Lower leg skin (tissue), 4 donors: ENCODE measurements at places on chromosomes 12 and 14. TPM values are rescaled to one million over a fixed set of nuclear protein-coding genes. Genes with fewer than 3 reads are reported as not detected.

The ADAMTS20 gene
- total RNA-seq: not detected

The GALNT6 gene
- total RNA-seq: 3.3 TPM

DNA sequence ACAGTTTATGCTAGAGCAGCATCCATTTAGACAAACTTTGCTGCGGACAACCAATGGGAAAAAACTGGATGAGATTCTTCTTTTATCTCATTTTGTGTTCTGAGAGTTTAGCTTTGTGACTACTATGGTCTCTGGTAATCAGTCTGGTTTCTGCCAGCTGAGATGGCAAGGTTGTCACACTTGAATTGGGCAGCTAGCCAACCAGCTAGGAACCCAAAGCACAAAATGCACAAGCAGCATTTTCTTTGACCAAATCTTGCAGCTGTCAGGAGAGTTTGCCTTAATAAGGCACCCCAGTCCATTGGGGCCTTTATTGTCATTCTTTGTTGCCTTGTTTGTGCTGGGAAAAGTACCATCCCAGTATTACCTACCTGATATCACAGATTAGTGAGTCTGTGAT is 34.0 kb upstream of the ETV6 start:
- no peak for DNase-seq

DNA sequence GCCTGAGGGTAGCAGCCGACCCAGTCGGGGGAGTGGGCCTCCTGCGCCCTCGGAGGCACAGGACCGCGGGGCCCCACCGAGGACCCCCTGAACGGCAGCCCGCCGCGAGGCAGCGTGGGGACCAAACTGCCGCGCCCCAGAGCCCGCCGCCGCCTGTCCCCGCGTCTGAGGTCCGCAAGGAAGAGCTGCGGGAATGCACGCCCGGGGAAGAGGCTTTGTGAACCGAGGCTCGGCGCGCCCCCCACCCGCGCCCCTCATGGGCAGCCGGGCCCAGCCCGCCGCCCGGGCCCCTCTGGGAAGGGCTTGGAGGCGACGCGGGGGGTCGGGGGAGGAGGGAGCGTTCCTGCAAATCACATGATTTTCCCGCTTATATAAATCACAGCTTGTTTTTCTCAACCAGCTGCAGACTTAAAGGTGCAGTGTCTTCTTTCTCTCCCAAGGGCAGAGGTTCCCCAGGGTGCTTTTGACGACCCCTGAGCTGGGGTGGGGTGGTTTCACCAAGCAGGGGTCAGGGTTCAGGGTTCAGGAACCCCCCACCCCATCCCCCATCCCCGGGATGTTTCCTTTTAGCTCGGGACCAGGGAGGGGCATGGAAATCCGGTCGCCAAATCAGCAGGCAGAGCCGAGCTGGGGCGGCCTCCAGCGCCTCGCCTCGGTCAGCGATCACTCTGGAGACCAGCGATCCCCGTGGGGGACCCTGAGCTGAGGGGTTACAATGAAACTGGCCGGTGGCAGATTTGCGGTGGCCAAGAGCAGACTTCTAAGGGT is 44.7 kb upstream of the ATP23 start:
- DNase-seq: peak; percentile 80

DNA sequence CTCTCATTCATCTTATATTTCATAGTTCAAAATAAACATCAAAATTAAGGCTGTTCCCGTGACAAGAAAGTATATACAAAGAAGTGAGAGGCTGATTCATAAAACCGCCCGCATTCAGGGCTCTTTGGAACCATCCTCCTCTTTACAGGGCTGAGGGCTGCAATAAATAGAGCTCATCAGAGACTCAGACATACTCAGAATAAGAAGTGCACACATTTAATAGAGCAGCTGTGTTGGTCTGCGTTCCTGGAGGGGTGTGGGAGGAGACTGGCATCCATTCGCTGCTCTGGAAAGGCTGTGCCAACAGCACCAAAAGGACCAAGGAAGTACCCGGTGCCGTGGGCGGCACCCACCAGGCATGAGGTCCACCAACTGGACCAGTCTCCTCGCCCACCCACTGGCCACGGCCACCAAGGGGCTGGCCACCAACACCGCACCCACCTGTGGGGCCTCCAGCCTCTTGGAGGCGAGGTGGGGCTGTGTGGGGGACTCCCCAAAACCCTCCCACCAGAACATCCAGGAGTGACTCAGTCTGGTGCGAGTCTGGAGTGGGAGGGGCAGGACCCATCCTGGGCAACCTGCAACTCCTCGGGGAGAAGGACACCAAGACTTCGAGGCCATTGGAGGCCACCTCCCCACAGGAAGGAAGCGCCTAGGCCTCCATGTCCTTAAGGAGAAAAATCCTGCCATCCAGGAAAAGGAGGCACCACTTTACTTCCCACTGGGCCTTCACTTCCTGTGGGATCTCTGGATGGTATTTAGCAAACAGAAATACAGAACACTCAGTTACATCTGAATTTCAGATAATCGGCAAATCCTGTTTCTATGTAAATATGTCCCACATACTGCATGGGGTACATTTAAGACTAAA is 32.7 kb downstream of the VCPKMT start:
- DNase-seq: no peak

The PTPRR gene
- not detected for total RNA-seq

The PAX9 gene
- 1.1 TPM for total RNA-seq

The GRIN2B gene
- total RNA-seq: 0.05 TPM

DNA sequence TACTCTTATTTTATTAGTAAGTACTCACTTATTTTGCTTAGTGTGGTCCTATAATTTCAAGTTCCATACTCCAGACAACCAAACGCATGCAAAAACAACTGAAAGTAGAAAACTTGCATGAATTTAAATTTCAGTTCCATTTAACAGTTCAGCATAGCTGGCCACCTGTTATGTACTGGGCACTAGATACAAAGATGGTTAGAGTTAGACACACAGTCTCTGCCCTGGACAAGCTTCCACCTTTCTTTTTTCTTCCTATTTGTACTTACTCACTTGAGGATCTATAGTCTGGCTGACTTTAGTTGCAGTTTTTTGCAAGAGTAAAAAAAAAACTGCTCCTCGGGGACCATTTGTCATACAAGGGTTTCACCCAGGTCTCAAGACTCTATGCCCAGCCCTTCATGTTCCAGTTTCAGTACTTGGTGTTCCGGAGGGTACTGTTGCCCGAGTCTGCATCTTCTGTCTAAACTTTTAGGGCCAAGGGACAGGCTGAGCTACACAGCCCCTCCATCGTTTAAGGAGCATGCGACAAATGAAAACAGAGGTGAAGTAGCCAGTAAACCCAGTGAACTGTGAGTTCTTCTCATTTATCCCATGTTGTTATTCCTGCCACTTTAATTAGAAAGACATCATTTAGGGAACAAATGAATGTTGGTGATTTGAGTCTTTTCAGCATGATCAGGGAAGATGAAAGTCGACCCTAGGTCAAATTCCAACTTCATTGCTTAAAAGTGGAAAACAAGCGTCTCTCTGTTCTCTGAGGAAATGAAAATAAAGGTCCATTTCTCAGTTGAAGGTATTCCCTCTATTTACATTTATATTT is 22.3 kb downstream of the RPGRIP1 start:
- no peak for DNase-seq

DNA sequence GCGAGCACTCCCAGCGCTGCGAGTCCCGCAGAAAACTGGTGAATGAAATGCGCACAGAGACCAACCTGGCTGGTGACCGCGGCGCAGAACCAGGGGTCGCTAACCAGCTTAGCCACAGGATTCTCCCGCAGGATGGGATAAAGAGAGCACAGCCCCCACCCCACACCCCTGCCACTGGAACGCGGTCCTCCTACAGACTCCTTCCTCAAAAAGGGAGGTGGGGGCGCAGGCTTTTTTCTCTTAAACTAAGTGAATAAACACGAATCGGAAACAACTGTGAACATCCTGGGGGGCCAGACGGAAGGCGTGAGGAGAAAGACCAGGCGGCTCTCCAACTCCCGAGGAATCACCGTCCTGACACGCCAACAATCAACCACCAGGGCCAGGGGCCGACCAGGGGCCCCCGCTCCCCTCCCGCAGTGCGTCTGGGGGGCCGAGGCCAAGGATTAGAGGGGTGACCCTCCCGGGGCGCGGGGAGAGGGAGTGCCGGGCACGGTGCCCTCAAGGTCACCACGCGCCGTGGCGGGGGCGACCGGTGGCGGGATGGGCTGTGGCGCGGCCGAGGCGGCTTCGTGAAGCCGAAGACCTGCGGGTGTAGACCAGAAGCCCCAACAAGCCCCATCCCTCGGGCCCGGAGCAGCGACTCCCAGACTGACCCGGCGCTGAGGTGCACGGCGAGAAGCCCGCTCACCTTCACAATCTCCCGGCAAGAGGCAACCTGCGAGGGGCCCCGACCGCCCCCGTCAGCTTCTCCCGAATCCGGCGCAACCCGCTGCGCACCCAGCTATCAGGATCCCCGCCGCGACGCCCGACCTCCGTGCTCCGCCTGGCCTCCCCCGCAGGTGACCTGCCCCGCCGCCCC is 704 bp downstream of the ATP2B1 start:
- DNase-seq: peak; percentile 35

- DNase-seq: no peak
These were observed 105.1 kb downstream of the LLPH start for GRCh38 chr12:66025477-66025876.

GRCh38 chr14:73133795-73134194 is 2.5 kb upstream of the PSEN1 start:
- no peak for DNase-seq

GRCh38 chr14:94831085-94831484 is 61.2 kb upstream of the GSC start:
- no peak for DNase-seq

DNA sequence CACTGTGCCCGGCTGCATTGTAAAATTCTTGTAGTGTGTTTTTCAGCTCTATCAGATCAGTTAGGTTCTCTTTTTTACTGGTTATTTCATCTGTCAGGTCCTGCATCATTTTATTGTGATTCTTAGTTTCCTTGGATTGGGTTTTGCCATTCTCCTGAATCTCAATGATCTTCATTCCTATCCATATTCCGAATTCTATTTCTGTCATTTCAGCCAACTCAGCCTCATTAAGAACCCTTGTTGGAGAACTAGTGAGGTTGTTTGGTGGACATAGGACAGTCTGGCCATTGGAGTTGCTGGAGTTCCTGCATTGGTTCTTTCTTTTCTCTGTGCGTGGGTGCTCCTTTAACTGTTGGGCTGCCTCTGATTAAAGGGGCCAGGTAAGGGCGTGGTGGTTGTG is 5.6 kb upstream of the C1S start:
- no peak for DNase-seq

GRCh38 chr14:95707327-95707726 is 6.6 kb downstream of the TCL1A start:
- no peak for DNase-seq

DNA sequence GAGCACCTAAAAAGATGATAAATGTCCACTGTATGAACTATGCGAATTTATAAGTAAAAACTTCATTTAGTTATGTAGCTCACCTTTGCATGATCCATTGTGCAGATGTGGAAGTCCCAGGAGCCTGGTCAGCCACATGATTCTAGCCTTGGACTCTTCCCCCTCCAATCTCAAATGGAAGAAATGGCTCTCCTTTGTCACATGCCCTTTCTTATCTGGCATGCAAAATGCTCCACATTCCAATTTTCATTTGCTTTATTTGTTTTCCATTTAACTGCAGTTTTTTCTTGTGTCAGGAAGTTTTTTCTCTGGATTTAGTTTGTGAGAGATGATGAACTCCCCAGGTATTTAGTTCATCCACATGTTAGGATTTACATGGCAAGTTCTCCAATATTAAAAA is 73.8 kb downstream of the DYRK2 start:
- no peak for DNase-seq

DNA sequence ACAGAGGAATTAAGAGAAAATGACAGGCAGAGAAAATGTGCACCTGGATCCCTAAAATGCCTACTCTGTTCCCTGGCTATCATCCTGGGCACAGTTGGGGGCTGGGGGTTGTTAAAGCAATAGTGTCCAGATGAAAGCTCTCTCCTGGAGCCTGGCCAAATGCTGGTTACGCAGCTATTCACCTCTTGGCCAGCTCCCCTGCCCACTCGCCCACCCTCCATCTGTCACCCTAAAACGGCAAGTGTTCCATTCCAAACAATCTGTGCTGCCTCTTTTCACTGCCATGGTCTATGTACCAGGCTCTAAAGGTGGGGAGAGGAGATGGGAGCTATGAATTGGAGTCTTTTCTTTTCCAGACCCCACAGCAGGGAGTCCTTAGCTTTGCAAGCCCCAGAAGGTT is 24.7 kb upstream of the NPFF start:
- no peak for DNase-seq

The TC2N gene
- total RNA-seq: 37.7 TPM

The KDM2B gene
- total RNA-seq: 41.7 TPM

DNA sequence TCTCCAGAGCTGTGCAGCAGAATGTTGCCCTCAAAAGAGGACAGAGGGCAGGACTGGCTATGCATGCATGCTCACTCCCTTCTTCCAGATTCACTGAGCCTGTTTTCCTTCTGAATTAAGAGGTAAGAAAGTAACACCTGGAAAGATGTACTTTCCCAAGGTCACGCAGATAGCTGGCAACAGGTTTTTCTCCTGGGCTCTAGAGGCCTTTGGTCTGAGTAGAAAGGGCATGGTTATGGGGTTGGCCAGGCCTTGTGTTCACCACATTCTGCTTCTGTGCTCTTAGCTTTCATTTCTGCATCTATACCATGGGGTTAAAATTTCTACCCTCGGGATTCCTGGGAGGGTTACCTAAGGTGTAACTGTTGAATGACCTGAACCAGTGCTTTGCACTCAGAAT is 57.5 kb downstream of the RASSF3 start:
- no peak for DNase-seq

GRCh38 chr14:105487449-105487985 is 831 bp downstream of the CRIP1 start:
- DNase-seq: peak; percentile 95

The CRIP1 gene
- total RNA-seq: 49.5 TPM

- no peak for DNase-seq
These were observed 8.8 kb upstream of the CHGA start for GRCh38 chr14:92914087-92914656.

The A2M gene
- total RNA-seq: 61.7 TPM

DNA sequence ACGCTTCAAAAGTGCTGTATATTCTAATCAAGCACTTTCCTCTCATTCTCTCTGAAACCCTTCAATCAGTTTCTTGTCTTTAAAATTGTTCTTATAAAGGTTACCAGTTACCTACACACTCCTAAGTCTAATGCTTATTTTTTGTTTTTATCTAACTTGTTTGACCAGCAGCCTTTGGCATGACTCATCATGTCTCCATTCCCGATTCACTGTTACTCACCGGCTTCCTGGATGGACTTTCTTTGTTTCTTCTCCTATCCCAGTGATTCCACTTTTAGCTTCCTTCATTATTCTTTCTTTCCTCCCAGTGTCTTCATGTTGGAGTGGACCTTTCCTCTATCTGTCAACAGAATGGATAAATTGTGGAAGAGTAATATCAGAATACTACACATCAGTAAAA is 368.6 kb upstream of the CCDC196 start:
- no peak for DNase-seq

DNA sequence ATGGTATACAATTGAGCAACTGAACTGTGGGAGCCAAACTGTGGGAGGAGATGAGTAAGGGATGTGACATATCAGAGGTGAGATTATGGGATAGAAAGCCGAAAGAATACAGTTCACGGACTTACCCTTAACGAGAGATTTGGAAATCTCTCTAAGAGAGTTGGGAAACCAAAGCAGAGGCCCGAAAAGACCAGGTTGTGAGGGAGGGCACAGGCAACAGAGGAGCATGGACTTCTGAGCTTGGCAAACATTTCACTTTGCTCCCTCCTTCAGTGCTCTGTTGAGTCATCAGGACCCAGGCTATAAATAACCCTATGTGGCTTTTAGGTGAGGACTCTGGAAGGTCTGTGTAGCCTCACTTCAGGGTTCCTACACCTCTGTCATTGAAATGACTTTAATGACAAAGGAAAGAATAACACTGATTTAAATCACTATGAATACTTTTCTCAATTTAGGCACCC is 120.6 kb downstream of the TGFB3 start:
- no peak for DNase-seq
